Fibroblast of skin of right biceps (primary cell): ENCODE measurements at places on chromosomes 4 and X.

- DNase-seq, result no peak
These were observed 120.3 kb upstream of the AFF2 start for GRCh38 chrX:148380107-148380506.

DNA sequence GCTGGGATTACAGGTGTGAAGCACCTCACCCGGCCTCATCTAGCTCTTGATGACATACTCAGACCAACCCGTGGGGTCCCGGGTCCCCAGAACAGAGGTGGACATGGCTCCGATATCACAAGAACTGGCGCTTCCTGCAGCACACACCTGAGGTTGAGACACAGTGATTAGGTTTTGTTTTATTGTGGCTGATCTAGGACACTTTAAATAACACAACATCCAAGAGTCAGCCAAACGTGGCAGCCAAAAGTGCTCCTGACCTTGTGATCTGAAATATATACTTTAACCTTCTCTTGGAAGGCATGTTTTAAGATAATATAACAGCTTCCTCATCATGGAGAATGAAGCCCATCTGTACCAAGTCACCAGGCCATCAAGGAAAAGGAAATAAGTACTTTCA, 198.9 kb downstream of the DHRSX start:
- no peak for DNase-seq

- peak; percentile 55 for DNase-seq
These were observed at the start of gene LRCH2 for GRCh38 chrX:115233497-115234455. Gene LRCH2, minus strand, starts transcription at chrX:115234096. Its CDS starts 55 bp downstream, at chrX:115234041.

- peak; percentile 21 for DNase-seq
These were observed 1.4 kb downstream of the HGFAC start for GRCh38 chr4:3442959-3443749.

DNA sequence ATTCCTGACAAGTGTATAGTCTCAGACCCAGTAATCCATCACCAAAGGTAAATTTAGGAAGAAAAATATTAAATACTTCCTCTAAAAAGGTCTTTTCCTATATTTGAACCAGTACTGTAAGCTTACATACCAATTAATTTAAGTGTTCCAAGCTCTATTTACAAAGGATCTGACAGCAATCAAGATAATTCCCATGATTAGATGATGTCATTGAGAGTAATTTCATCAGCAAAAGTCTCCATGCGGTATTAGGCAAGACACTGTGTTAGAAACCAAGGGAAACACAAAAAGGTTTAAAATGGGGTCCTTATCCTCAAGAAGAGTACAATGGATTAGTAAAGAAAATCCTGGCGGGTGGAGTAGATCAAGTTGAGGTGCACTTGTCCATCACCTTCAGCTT, 198.5 kb downstream of the PRDM5 start:
- DNase-seq, result no peak

GRCh38 chr4:78735697-78736096, 40.5 kb upstream of the BMP2K start:
- DNase-seq, result no peak

DNA sequence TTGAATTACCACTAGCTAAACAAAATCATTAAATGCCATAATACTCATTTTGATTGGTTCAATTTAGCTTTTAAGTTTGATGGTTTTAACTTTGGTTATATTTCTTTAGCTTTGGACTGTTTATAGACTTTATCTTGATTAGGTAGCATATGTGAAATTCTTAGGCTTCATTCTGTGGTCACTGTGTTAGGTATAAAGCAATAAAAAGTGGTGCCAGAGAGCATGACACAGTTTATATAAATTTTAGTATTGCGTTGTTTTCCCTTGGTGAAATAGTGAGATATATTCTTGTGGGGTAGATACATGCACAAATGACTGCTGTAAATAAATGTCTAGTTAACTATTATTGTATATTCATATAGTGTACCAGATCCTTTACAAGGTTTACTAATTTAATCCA, 474.2 kb upstream of the GRID2 start:
- peak; percentile 37 for DNase-seq

GRCh38 chrX:45191820-45192409, 8.8 kb downstream of the DIPK2B start:
- DNase-seq, result no peak

GRCh38 chr4:177986236-177986635, 544.0 kb upstream of the AGA start:
- no peak for DNase-seq

- DNase-seq, result no peak
These were observed 108.6 kb upstream of the TRIM2 start for GRCh38 chr4:153095448-153096204.

DNA sequence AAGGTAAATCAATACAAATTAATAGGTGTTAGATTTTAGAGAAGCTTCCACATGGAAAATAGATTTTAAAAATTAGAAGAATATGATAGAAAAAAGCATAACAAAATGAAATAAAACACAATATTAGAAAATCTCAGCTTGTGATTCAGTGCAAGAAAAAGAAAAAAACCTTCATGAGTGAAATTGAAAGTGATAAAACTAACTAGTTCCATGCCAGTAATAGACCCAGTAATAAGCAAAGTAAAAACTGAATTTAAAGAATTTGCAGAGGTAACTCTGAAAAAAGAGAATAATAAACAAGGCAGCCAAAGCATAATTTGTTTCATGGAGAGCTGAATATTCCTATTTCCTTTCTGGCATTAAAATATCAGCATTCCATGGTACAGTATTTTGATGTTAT, 174.3 kb upstream of the TENM3 start:
- no peak for DNase-seq

- DNase-seq, result no peak
These were observed 912.5 kb upstream of the PABPC4L start for GRCh38 chr4:135114079-135114478.

DNA sequence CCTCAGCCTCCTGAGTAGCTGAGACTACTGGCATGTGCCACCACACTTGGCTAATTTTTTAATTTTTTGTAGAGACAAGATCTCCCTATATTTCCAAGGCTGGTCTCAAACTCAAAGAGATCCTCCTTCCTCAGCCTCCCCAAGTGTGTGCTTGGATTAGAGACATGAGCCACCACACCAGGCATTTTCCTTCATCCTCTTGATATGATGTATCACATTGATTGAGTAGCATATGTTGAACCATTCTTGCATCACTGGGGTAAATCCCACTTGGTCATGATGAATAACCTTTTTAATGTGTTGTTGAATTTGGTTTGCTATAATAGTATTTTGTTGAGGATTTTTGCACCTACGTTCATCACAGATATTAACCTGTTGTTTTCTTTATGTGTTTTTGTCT, 24.2 kb upstream of the PPM1K start:
- no peak for DNase-seq

DNA sequence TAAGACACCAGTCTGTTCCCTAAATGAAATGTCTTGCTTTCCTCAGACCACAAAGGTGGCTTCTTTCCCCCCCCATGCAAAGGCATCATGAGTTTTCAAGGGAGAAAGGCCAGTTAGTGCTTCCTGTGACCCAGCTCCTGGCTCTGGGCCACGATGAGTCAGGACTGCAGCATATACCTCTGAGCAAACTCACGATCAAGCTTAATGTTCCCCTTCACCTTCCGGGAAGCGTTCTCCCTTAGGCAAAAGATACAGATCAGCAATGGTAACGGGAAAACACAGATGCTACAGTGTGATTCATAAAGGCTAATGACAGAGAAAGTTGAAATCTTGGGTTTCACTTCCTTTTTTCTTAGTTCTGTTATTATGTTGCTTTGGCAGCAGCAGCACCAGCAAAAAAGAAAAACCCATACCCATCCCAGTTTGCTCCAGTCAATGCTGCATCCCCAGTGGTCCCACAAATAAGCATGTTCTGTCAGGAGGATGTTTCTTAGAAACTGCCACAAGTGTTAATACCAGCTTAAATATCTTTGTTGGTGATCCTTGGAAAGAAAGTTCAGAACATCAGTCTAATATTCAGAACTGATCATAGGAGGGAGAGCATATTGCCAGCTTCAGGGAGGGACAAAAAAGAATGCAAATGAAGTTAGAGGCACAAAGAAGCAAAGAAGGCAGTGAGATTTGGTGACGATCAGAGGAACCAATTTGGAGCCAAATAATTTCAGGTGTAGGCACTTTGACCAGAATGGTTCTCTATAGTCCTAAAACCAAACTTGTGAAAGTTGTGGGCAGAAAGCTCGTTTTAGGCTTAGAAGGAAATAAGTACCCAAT, 41.2 kb downstream of the LONRF3 start:
- DNase-seq, result peak; percentile 76

DNA sequence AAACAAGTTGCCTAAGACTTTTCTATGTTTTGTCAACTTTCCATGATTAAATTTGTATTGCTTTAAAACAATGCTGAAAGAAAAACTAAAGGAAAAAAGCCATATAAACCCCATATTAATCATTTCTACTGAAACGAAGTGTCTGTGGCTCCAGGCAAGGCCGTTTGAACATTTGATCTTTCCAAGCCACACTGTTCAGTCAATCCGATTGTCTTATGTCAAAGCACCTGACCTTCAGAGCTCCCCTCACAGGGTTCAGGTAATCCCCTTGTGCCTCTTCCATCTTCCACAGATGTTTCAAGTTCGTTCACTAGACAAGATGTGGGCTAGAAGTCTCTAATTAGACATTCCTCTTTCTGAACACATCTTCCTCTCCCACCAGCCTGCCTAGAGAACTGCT, 177.1 kb upstream of the NUDT10 start:
- DNase-seq, result no peak
